ENCODE measurements at places on chromosomes 7 and 10. TPM values are rescaled to one million over a fixed set of nuclear protein-coding genes. Genes with fewer than 3 reads are reported as not detected.

MYL10 gene
- not detected for total RNA-seq

GRCh38 chr10:99854860-99855259 lies 72.4 kb downstream of the ABCC2 start:
- H3K4me1 ChIP-seq: no peaks in the 10 kb centered on the region
- no peak for DNase-seq
- no peak overlapping the region for H3K4me3 ChIP-seq
- no peak overlapping the region for H3K27ac ChIP-seq
- H3K27me3 ChIP-seq: no peaks in the 10 kb centered on the region

GRCh38 chr7:36708767-36709166 lies 15.5 kb downstream of the AOAH start:
- H3K4me3 ChIP-seq: no peak overlapping the region
- H3K27me3 ChIP-seq: no peaks in the 10 kb centered on the region
- H3K27ac ChIP-seq: no peak overlapping the region

GRCh38 chr10:22443175-22443901 lies 98.0 kb downstream of the SPAG6 start:
- H3K36me3 ChIP-seq: no peaks in the 10 kb centered on the region
- no peak for DNase-seq
- peaks cover 3% of the 10 kb centered on the region for H3K4me1 ChIP-seq

DNA sequence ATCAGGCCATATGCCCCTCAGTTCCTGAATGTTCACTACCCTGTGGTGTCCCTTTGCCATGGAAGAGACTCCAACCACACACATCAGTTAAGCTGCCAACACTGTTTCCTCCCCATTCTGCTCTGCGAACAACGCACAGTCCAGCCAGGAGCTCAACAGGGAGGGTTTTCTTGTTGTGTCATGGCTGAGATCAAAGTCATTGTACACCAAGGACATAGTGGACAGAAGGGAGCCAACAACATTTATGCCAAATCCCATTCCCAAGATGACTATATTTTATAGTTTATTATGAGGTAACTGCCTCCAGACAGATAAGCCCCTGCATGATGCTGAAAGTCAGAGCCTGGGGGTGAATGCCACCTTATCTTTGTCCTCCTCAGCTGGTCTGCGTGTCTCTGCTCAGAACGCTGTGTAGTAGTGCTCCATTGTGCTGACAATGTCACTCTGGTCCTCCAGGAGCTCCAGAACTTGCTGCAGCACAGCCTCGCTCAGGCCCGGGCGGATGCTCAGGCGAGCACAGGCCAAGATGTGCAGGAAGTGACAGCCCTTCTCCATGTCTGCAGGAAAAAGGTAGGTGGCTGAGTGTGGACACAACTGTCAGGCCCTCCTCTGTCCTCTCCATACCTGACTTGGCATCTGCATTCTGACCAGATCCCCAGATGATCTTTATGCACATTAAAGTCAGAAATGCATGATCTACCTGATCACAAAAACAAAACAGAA lies 27.1 kb upstream of the SH3PXD2A start:
- no peaks in the 10 kb centered on the region for H3K4me1 ChIP-seq
- no peak for DNase-seq
- H3K36me3 ChIP-seq: no peaks in the 10 kb centered on the region
- H3K27ac ChIP-seq: peak overlapping the region; percentile 60

- H3K4me3 ChIP-seq: no peak overlapping the region
- no peak overlapping the region for H3K27ac ChIP-seq
- H3K36me3 ChIP-seq: no peaks in the 10 kb centered on the region
- H3K27me3 ChIP-seq: no peaks in the 10 kb centered on the region
- DNase-seq: no peak
- no peaks in the 10 kb centered on the region for H3K4me1 ChIP-seq
These were observed 210.9 kb upstream of the VSTM2A start for GRCh38 chr7:54331311-54331710.

DNA sequence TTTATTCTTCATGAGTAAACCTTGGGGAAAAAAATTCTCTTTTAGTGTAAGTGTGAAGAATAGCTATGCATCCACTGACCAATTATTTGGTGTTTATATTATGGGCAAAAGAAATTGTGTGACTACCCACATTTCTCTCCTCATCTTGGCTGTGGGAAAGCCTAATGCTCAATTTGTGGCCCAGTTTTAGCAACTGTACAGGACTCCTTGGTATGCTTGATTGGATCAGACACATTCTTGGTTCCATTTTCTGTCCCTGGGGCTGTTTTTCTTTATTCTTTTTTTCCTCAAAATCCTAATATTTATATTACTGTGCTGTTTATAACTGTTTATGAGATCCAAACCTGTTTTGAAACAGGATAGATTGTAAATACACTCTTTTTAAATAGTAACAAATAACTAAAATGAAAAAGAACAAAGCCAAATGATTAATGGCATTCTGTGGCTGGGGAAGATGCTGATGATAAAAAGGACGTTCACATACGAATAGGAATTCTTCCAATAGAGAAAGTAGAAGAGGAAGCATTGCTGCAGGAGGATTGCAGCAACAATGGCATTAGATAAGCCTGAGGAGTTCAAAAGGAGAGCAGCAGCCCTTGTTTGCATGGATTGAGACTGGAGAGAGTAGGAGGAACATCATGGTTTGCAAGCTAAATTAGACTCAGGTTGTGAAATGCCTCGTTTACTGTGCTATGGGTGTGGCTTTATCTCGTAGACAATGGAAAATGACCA lies 580.5 kb downstream of the INHBA start:
- no peak overlapping the region for H3K4me3 ChIP-seq
- H3K36me3 ChIP-seq: no peaks in the 10 kb centered on the region
- H3K27me3 ChIP-seq: no peaks in the 10 kb centered on the region
- H3K4me1 ChIP-seq: no peaks in the 10 kb centered on the region
- no peak overlapping the region for H3K27ac ChIP-seq
- DNase-seq: no peak
